ENCODE measurements at places on chromosomes 5 and 9.

DNA sequence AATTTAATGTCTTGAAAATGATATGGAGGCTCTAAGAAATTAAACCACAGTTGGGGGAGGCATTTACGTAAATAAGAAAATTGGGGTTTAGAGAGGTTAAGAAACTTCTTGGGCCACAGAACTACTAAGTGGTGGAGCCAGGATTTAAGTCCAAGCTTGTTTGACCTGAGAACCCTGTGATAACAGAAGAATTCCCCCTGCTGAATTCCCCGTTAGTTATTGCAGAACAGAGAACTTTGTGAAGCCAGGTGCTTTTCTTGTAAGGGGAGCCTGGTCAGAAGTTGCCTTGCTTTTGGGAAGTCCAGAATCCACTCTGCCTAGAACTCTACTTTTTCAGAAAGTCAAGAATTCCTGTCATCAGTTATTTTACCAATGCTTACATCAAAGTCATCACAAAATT lies 309.3 kb upstream of the SEMA6A start:
- DNase-seq: no peak

DNA sequence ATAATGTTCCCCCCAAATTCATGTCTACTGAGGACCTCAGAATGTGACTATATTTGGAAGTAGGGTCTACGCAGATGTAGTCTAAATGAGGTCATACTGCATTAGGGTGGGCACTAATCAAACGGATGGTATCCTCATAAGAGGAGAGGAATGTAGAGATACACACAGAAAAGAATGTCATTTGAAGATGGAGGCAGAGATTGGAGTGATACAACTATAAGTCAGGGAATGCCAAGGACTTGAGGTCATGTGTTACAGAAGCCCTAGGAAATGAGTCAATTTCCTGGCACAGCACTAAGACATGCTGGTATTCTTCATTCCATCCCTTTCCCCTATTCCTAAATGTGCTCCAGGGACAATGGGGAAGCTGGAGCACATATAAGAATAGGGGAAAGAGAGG lies 758 bp upstream of the PDCD1LG2 start:
- DNase-seq: no peak

GRCh38 chr9:18989865-18990264 lies 43.1 kb downstream of the SAXO1 start:
- no peak for DNase-seq

- DNase-seq: peak; percentile 49
Observed at GRCh38 chr5:130402906-130403305, 498.6 kb downstream of the CHSY3 start.

- DNase-seq: no peak
Observed at GRCh38 chr9:70964861-70965260, 156.6 kb downstream of the TRPM3 start.

DNA sequence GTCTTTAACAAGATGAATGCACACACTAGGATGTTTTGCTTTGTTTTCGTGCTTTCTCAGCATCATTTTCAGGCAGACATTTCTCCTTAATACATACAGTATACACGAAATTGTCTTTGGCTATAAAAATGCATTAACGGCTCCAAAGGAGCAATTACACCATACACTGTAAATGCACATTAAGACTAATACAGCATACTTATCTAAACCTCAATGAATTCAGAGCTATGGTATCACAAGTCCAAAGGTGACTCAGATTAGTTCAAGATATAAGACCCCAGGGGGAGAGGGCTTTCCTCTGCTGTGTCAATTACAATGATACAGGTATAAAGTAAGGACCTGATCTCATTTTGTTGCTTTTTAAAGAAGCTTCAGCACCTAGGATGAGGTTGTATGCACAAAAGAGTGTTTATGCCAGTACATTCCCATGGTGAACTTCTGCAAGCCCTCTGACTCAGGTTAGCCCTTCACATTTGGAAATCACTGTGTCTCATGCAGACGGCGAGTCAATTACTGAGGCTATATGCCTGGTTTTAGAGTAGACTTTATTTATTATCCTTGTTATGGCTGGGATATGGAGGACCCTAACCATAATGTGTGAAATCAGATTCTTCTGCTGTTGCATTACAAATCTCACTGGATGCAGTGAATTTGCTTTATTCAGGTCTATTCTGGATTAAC lies 233.3 kb downstream of the ZNF608 start:
- DNase-seq: no peak

GRCh38 chr5:107704681-107705401 lies 34.1 kb upstream of the EFNA5 start:
- peak; percentile 50 for DNase-seq

DNA sequence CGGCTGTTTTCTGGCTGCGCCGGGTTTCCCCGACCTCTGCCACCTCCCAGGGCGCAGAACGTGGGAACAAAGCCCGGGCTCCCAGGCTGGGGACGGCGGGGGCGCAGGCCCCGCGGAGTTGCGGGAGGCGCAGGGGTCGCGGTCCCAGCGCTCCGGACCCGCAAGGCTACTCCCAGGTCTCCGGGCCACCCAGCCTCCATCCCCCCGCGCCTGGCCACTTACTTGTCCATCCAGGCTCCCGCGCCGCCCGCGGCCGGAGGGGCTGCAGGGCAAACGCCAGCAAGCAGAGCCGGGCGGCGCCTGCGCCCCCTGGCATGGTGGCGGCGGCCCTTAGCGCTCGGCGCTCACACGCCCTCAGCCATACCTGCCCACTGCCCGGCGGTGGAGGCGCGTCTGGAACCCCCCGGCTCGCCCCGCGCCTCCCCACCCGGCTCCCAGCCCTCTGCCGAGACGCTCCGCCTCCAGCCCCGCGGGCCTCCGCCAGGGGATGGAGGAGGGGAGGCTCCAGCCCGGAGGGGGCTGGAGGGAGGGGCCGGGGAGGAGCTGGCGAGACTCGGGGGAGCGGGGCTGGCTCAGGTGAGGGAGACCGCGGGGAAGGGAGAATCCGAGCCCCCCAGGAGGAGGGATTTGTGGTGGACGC lies at the start of gene ADAM19:
Gene ADAM19, minus strand, starts transcription at position 395 of the 640 bp plus-strand sequence. Its CDS starts 79 bp downstream, at position 316.
- DNase-seq: peak; percentile 78

DNA sequence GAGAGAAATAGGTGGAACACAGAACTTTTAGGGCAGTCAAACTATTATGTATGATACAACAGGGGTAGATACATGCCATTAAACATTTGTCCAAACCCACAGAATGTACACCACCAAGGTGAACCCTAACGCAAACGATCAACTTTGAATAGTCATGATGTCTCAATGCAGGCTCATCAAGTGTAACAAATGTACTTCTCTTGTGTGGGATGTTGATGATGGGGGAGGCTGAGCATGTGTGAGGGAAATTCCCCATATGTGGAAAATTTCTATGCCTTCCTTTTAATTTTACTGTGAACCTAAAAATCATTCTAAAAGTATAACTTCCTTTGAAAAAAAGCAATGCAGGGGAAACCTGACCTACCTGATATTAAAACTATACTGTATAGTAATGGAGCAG lies 201.4 kb upstream of the RASEF start:
- DNase-seq: no peak

GRCh38 chr9:136903041-136903554 lies 16.8 kb downstream of the TRAF2 start:
- no peak for DNase-seq

DNA sequence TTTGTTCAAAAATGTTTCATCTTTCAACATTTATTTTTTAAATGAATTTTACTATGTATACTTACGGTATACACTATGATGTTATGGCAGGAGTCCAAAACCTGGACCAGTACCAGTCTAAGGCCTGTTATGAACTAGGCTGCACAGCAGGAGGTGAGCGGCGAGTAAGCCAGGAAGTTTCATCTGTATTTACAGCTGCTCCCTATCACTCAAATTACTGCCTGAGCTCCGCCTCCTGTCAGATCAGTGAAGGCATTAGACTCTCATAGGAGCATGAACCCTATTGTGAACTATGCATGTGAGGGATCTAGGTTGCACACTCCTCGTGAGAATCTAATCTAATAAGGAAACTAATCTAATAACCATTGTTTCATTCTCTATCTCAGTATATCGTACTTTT lies 715.5 kb upstream of the PTPRD start:
- DNase-seq: no peak

DNA sequence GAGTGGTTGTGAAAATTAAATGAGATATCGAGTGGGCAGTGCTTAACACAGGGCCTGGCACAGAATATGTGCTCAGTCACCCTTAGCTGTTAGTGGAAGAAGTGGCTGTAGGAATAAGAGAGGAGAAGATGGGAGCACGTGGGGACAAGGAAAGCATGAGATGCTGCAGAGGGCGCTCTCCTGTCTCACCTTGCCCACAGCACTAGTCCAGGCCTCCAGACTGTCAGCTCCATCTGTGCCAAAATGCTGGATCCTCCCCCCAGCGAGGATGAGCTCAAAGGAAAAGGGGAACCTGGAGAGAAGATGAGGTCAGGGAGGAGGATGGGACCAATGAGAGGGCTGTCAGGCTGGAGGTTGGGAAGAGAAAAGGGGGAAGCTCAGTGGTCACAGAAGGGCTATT lies 12.5 kb downstream of the ARAP3 start:
- no peak for DNase-seq

DNA sequence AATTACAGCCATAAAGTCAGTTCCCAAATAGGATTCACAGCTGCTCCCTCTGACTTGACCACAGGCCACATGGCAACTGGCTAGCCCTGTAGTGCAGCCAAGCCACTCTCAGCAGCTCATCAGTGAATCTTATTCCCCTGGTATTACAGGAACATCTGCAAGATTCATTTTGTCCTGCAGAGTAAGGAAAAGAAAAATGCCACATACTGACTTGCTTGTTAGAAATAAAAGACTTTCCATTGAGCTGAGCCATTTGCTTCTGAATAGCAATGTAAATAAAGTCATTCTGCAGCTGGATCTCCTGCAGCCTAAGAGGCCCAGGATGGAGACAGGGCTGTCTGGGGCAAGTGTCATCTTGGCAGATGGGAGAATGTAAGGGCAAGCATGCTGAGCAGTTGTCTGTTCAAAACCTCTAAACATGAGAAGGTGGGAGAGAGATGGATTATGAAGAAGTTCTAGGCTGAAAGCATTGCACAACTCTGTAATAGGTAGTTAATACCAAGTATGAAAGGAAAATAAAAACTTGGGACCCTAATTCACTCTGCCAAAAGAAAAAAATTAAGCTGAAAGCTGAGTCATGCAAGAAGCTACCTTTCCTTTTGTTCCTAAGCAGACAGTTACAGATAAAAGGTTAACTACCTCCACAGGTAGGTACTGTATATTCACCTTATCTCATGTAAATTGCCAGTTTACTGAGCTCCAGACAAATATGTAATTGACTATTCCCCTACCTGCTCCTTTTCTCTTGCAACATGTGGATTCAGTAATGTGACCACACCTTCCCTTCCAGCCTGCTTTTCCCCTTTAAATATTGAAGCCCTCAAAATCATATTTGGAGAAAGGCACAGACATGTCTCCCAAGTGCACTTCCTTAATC lies 244.4 kb upstream of the RAI14 start:
- peak; percentile 57 for DNase-seq

DNA sequence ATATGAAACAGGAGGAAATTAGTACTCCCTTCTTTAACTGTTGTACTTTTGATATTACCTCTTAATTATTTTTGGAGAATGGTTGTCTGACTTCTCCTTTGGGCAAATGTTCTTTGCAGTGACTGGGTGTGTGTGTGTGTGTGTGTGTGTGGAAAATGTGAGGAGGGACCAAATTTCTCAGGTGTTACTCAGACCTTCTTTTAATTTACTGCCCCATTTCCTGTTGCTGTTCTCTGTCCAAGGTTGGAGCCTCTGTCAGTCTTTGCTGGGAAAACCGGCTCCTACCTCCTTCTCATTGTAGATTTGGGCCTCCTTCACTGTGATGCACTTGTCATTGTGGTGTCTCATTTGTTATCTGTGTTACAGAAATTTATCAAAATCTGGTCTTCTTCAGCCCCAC lies 68.4 kb downstream of the PBX3 start:
- peak; percentile 15 for DNase-seq

GRCh38 chr5:33936004-33936380 lies 194 bp upstream of the RXFP3 start:
- peak; percentile 80 for DNase-seq

DNA sequence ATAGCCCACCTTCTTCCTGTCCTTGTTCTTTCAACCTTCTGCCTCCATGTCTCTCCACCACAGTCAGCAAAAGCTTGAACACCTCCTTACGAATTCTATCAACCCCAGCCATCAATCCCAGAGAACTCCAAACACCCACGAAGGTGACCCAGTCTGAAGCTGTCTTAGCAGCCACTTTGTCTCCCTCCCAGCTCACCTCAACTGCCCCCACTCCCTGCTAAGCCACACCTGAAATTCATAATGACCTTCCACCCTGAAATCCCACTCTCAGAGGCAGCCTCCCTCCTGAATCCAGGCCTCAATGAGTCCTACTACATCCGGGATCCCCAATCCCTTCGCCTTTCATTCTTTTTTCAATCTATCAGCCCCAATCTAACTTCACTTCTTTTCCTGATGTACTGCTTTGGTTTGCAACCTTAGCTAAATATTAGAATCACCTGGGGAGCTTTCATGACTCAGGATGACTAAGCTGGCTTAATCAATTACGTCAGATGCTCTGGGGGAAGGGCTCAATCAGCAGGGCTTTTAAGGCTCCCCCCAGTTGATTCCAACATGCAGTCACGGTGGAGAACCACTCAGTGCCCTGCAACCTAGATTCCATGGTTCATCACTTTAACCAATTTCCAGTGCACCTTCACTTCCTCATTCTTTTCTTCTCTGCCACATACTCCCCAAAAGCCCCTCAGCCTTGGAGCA lies 32.2 kb downstream of the BHMT start:
- no peak for DNase-seq

GRCh38 chr9:10921671-10922070 lies 308.9 kb upstream of the PTPRD start:
- DNase-seq: no peak

- DNase-seq: no peak
Observed at GRCh38 chr5:95130941-95131340, 154.0 kb downstream of the MCTP1 start.

GRCh38 chr5:154058055-154059038 lies 19.6 kb downstream of the MFAP3 start:
- DNase-seq: no peak

GRCh38 chr9:133532937-133533668 lies 1.4 kb upstream of the ADAMTSL2 start:
- DNase-seq: peak; percentile 91

- DNase-seq: no peak
Observed at GRCh38 chr5:165157219-165157618, 1651.8 kb downstream of the MAT2B start.

DNA sequence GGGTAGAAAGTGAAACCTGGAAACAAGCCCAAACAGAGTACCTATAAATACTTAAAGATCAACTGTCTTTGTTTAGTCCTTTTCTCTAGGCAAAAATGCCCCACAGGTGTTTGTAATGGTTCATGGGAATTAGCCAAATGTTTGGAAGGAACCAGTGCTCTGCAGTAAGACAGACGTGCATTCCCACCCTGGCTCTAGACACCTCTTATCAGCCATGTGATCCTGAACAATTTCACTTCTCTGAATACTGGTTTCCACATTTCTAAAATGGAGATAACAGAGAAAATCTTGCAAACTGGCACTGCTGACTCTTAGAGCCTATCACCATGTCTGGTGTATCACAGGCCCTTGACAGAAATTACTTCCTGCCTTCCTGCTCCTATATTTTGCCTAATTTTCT lies 30.0 kb downstream of the GLIS3 start:
- DNase-seq: no peak

- DNase-seq: no peak
Observed at GRCh38 chr9:99718631-99719030, 103.1 kb upstream of the NR4A3 start.
